Inflammatory macrophage treated with lipopolysaccharide for 1 hour (primary cell): ENCODE measurements at places on chromosomes 12 and 14.
A peak's percentile ranks its signal among the peaks of the same experiment; 100 is the strongest.

DNA sequence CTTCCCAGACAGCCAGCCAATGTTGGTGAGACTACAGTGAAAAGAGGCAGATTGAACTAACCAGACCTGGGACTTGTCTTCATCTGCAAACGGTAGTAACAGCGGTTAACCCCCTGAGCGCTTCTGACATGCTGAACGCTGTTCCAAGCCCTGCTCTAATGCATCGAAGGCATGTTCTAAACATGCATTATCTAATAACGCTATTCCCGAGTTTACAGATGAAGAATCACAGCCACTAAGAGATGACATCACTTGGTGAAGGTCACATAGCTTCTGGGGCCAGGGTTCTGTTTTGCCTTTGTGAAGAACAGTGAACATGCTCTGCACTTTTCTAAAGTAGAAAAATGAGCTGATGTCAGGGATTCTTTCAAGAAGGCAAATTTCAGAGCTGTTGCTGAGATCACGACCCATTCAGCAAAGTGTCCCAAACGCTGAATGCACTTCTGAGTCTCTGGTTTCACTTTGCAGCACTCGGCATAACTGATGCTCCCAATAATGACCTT is 56.0 kb downstream of the FOS start:
- peak; percentile 35 for DNase-seq

GRCh38 chr12:112321245-112321644 is 61.0 kb downstream of the HECTD4 start:
- no peak for DNase-seq

DNA sequence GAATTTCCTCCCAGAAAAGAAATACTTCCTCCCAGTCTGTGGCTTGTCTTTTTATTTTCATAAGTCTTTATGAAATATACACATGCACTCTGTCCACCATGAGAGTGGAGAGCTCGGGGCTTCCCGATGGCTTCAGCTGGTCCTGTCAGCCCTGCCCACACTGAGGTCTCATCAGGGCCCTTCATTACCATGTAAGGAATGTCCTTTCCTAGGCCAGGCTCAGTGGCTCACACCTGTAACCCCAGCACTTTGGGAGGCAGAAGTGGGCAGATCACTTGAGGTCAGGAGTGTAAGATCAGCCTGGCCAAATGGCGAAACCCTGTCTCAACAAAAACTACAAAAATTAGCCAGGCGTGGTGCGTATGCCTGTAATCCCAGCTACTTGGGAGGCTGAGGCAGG is 77.0 kb downstream of the CPSF2 start:
- DNase-seq = no peak

DNA sequence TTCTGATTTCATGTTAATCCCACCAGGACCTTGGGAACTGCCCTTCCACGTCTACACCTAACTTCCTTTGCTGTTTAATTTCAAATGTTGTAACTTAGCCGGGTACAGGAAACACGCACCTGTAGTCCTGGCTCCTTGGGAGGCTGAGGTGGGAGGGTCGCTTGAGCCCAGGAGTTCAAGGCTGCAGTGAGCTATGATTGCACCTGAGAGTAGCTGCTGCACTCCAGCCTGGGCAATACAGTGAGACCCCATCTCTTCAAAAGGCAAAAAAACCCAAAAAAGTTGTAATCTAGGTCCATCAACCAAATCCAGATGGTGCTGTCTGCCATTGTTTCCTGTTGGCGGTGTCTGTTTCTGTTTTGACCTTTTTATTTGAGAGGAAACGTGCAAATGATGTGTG is 14.5 kb downstream of the BCL7A start:
- DNase-seq = no peak

GRCh38 chr12:24852420-24852819 is 96.5 kb downstream of the BCAT1 start:
- no peak for DNase-seq

GRCh38 chr12:94909663-94910062 is 93.8 kb downstream of the NDUFA12 start:
- no peak for DNase-seq

DNA sequence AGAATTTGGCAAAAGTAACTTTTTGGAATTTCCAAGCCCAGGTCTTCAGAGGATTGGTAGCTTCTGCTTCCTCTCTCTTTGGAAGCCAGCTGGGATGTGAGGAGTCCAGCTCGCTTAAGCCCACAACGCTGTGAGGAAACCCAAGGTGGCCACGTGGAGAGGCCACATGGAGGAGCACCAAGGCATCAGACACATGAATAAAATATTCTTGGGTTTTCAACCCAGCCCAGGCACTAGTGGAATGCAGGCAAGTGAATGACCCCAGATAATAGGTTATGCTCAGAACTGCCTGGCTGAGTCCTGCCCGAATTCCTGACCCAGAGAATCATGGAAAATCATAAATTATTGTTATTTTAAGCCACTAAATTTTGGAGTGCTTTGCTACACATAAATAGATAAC is 119.7 kb upstream of the PARP11 start:
- DNase-seq = no peak

DNA sequence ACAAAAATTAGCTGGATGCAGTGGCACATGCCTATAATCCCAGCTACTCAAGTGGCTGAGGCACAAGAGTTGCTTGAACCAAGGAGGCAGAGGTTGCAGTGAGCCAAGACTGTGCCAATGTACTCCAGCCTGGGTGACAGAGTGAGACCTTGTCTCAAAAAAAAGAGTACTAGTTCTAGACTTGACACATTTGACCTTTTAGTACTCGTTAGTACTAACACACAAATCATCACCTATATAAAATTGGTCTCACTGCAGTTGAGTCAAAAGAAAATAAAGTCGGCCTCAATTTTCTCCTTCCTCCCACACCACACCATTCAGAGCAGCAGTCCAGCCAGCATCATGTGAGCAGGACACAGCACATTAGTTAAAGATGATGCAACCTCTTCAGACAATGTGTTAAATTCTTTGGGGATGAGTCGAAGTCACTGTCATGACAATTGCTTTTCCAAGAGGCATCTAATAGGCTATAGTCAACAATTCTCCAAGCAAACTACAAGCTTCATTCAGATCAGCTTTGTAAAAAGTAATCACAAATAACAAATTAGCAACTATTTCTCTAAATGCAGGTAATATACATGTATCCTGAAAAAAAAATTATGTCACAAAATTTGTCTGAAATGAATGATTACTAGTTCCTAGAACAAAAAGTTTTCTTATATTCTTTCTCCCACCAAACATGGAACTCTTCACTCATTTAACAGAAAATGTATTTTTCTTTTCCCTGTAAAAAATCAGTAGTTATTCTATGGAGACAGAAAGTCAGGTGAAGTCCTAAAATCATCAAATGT is 55.6 kb downstream of the CLIP1 start:
- DNase-seq = peak; percentile 85

- DNase-seq = peak; percentile 74
Observed at GRCh38 chr14:91349481-91350074, 68.0 kb downstream of the CCDC88C start.

GRCh38 chr12:105567061-105567460 is 236.6 kb downstream of the C12orf75 start:
- no peak for DNase-seq

DNA sequence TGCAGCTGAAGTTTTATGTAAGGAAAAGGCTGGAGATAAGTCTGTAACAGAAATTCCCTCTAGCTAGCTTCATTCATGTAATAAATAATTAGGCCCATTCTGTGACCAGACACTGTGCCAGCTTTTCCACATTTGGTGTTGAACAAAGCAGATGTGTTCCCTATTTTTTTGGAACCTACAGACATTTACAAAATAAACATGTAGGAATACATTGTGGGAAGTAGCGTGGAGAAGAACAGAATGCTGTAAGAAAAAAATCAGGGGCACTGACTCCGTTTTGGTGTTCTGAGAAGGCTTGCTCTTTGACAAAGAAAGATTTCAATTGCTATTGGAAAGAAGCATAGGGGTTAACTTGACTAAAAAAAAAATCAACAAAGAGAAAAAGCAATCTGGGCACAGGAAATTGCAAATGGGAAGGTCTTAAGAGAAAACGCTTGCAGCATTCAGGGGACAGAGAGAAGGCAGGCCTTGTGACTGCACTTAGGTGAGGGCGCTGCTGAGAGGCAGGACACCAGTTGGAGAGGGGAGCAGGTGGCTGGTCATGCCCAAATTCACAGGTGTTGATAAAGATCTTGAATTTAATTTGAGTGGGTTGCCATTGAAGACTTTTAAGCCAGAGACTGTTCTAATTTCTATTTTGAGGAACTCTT is 4.0 kb downstream of the FAR2 start:
- DNase-seq = no peak

GRCh38 chr12:128111333-128111732 is 155.6 kb upstream of the TMEM132C start:
- no peak for DNase-seq

DNA sequence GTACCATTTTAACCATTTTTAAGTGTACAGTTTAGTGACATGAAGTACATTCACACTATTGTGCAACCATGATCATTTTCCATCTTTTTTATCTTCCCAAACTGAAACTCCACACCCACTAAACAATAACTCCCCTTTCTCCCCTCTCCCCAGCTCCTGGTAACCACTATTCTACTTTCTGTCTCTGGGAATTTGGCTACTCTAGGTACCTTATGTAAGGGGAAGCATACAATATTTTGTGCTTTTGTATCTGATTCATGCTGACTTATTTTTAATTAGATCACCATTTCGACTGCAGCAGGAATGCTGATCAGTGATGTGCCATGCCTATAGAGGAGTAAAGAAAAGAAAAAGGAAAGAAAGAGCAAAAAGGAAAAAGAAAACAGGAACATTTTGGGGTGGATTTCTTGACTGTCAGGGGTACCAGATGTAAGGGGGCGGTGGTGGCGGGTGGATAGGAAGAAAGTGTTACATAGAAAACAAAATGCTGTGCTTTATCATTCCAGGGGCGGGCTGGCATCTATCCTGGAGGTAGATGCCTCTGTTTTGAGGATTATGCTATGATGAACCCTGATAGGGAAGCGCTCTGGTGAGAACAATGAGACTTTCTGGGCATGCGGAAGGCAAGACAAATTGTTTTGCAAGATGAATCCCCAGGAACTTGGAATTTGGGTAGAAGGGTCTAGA is 45.2 kb upstream of the CTDSP2 start:
- DNase-seq = no peak

DNA sequence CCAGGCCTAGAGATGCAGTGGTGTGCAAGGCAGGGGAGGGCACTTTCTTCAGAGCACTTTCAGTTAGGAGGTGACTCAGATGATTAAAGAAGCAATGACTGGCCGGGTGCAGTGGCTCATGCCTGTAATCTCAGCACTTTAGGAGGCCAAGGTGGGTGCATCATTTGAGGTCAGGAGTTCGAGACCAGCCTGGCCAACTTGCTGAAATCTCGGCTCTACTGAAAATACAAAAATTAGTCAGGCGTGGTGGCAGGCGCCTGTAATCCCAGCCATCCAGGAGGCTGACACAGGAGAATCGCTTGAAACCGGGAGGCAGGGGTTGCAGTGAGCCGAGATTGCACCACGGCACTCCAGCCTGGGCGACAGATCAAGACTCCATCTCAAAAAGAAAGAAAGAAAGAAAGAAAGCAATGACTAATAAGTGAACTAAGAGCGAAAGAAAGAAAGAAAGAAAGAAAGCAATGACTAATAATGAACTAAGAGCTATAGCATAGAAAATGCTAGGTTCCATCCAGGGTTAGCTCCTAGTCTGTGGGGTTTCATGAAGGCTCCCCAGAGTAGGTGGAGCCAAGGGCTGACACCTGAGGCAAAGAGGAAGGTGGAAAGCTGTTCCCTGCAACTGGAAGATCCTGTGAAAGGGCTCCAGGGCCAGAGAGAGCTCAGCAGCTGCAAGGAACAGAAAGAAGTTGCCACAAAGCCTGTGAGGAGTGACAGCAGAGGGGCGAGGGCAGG is 334.5 kb downstream of the CACNA1C start:
- DNase-seq = no peak

- no peak for DNase-seq
Observed at GRCh38 chr14:53744857-53745256, 211.8 kb downstream of the BMP4 start.

GRCh38 chr12:52551216-52551865 is 1.6 kb downstream of the KRT71 start:
- no peak for DNase-seq

DNA sequence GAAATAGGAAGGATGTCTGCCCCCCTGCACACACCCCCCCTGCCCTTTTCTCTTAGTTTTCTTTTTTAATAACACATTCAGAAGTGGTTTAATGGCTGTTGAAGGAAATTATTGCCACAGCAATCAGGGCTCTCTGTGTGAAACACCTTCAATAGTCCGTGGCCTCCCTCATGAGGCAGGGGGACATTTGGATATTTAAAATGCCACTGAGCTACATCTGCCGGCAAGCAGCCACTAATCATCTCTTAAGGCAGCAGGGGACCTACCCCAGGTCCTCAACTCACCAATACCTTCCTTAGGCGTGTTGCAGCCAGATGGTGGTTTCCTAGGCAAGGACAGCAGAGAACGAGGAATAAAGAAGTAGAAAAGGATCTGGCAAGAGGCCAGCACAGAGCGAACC is 283.2 kb downstream of the TTC8 start:
- DNase-seq = no peak

- no peak for DNase-seq
Observed at GRCh38 chr12:4441355-4442335, 4.0 kb downstream of the FGF6 start.

- no peak for DNase-seq
Observed at GRCh38 chr12:114479831-114480230, 73.9 kb upstream of the TBX5 start.

DNA sequence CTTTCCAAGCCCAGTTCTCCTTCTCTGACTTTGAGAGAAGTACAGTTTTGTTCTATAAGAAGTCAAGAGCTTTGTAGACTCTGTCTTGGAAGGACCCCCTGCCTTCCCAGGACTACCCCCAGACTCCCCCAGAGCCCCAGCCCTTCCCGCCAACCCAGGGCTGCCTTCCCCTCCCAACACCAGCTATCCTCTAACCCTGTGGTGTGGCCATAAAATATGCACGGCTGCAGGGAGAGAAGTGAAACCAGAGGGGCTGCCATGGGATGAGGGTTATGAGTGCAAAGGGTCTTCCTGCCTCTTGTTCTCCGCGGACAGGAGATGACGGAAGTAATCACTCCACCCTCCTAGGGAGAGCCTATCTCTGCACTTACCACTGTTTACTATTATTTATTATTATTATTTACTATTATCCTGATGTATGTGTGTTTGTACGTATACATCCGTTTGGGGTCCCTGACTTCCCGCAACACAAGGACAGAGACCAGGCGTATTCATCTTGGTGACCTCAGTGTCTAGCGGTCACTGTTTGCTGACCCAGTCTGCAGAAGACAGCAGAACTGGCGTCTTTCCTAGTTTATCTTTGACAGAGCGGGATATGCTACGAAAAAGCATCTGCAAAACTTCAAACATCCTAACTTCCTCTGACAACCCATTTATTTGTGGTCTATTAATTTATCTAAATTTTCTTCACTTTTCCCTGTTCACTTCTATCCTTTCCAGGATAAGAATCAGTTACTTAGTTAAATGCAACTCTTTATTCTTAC is 3.5 kb upstream of the SCNN1A start:
- DNase-seq = no peak
